ENCODE measurements at places on chromosomes 1 and 21.
A peak's percentile ranks its signal among the peaks of the same experiment; 100 is the strongest.

DNA sequence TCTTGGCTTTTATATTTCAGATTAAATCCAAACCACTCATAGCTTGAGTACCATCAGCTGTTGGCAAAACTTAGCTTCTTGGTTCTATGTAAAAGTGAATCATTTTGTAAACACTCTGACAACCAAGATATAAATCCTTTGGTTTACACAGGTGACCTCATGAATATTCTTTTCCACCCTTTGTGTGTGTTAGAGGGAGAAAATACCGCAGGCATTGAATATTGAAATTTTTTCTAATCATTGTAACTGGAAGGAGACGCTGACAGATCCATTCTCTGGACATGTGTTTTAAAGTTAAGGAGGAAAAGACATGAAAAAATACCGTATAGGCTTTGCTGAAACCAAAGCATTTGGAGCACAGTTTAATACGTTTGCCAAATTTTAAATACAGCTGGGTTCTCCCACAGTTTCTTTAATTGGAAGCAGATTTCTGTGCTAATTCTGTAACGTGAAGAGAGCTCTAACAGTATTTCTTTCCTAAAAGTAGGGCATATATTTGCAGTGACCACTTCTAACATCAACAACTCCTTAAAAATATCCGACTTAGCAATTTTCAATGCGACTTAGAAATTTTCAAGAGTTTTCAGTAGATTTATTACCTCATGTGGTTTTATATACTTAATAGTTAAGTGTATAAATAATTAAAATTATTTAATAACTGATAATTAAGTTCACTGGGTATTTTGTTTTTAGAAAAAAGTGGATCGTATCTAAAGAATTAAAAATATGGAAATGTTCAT is 388.2 kb downstream of the USP25 start:
- DNase-seq, result no peak

- no peak for DNase-seq
Observed at GRCh38 chr21:34630536-34631143, 15.7 kb upstream of the RCAN1 start.

- no peak for DNase-seq
Observed at GRCh38 chr1:230220478-230220877, 153.4 kb downstream of the GALNT2 start.

GRCh38 chr1:221137666-221138065 is 258.4 kb downstream of the HLX start:
- DNase-seq, result no peak

DNA sequence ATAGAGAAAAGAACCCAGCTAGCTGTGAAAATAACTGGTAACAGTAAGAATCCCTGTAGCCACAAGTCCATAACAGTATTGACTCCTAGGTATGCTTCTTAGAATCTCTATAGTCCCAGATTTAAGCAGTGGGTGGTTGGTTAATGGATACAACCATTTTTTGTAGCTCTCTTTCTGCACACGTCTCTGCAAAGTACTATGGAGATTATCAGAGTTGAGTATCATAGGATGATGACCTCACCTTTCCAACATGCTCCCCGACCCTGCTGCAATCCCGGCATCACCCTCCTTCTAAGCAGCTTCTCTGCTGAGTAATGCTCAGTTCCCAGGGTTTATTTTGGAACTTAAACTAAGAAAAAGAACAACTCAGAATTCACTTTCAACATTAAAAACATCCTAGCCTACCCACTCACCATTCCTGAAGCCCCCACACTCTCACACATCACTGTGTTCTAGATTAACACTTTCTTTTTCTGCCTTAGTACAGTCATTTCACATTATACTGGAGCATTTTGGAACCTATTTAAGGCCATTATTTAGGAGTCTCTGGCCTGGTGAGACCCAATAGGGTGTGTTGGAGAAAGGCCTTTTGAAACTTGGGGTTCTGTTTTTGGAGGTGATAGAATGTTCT is 2.7 kb downstream of the MLLT11 start:
- no peak for DNase-seq

- DNase-seq, result no peak
Observed at GRCh38 chr1:246142320-246142893, 364.7 kb downstream of the SMYD3 start.

DNA sequence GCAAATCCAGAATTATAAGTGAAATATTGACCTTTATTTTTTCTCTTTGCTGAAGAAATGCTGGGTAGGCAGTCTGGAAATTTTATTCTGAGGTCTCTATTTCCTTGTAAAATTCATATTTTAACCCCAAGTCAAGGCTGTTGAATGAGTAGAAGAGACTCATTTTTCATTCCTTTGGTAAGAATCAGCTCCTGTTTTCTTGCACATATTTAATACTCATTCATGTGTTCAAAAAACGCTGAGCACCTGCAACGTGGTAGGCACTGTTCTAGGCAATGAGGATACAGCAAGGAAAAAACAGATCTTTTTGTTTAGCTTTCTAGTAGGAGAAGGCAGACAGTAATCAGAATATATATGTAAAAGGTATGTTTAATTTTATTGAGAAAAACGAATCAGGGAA is 1.5 kb downstream of the PRKAA2 start:
- no peak for DNase-seq

DNA sequence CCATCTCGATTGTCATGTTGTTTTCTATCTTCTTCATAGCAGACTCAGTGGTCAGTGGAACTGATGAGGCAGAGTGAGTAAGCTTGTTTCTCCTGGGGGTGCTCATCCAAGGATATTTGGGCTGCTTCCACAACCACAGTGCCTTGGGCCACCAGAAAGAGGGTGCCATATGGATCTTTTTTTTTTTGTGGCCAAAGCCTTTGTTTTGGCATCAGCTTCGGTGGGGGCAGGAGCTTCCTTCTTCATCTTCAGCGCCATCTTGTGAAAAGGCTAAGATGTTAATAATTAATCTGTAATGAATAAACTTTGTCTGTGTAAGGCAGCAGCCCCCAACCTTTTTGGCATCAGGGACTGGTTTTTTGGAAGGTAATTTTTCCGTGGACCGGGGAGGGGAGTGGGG is 6.6 kb upstream of the PLPP3 start:
- DNase-seq, result no peak

DNA sequence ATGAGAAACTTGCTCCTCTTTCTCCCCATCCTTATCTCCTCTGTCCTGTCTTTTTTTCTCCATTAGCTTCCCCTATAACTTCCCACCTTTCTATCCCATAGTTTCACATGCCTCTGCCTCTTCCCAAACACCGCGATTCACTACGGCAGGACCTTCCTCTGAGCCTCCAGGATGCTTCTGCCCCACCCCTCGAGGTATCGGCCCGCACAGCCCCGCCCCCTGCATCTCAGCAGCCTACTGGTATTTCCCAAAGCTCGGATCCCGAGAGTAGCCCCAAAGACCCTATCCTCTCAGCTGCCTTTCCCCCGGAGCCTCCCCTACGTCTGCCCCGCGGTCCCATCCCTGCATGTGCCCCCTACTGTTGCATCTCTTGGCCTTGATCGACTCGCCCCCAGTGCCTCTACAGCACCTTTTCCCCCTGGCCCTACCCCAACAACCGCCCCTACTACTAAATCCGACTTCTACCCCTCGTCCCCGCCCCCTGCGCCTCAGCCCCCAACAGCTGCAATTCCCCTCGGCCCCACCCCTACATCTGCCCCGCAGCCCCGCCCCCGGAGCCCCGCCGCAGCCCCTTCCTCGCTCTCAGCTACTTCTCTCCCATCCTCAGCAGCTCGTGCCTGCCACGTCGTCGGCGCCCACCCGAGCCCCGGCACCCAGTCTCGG is 512 bp downstream of the PIAS3 start:
- peak; percentile 33 for DNase-seq

- no peak for DNase-seq
Observed at GRCh38 chr1:230632273-230632873, 9.9 kb upstream of the COG2 start.

- no peak for DNase-seq
Observed at GRCh38 chr1:103144681-103145080, 36.4 kb upstream of the COL11A1 start.

- no peak for DNase-seq
Observed at GRCh38 chr1:231581859-231582258, 44.7 kb upstream of the DISC1 start.

DNA sequence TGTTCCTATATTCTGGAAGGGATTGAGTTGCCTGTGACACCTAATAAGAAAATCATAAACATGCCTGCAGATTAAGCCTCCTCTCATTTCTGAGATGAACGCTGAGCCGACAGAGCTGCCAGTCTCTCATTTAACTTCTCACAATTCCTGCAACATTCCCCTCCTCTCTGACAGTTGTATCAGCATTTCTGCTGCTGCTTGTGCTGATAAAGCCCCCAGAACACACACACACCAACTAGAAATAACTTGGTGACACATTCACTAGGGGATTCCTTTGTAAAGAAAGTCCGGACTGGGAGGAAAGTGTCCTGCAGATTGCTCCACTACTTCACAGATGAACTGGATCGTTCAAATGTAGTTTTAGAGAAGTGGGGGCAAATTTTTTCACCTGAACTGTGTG is 437.3 kb downstream of the PLA2G4A start:
- no peak for DNase-seq

DNA sequence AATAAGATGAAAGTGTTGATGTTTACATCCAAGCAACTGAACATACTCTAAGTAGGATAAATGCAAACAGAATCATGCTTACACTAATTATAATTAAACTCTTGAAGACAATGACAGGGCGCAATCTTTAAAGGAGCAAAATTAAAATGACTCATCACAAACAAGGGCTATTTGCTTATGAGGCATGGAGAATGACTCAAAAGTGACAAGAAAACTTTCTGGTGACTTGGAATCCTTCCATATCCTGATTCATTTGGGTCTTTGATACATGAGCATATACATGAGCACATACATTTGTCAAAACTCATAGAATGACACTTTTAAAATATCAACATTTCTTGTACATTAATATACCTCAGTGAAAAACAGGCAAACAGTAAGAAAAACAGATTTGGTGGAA is 1632.3 kb downstream of the KCNT2 start:
- DNase-seq, result no peak

DNA sequence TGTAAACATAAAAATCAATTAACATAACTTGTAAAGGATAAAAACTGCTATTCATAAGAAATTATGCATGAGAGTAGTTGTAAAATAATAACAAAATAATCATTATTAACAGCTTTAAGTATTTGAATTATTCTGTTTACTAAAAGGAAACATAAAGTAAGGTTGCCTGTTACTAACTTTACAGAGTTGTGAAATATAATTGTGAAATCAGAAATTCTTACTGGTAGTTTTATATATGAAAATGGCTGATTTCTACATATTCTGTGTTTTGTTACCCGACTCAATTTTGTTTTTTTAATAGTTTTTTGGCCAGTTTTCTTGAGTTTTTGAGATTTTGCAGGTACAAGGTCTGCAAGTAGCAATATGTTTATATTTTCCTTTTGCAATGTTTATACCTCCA is 27.8 kb downstream of the FNBP1L start:
- no peak for DNase-seq

DNA sequence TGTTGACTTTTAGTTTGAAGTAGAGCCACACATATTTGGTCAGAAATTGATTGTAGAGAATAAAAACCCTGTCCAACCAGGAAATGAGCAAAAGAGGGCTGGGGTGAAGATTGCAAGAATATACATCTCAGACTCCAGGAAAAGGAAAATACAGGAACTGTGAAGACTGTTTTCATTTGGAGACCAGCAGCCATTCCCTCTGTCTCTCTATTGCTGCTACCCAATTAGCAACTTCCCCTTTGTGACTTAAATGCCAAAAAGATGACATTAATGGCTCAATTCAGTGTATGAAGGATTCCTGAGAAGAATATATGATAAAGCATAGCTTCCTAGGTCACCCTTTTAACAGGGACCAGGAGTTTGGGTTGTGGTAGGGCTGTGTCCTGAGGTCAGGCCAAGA is 31.6 kb upstream of the CEP350 start:
- DNase-seq, result no peak

DNA sequence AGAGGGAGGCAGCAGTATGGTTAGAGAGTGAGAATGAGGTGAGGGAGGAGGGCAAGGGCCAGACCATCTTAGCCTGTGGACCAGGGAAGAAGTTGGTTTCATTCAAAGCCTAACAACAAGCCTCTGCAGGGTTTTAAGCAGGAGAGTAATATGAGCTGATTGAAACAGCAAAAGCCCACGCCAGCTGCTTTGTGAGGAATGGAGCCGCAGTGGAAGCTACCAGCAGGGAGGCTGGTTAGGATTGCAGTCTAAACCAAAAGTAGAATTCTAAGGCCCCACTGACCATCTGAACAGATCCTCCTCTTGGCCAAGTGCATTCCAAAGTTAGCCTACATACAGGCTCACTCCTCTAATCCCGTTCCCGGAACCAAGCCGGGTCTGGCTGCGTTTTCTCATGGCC is 44.8 kb downstream of the OLFML3 start:
- DNase-seq, result no peak

DNA sequence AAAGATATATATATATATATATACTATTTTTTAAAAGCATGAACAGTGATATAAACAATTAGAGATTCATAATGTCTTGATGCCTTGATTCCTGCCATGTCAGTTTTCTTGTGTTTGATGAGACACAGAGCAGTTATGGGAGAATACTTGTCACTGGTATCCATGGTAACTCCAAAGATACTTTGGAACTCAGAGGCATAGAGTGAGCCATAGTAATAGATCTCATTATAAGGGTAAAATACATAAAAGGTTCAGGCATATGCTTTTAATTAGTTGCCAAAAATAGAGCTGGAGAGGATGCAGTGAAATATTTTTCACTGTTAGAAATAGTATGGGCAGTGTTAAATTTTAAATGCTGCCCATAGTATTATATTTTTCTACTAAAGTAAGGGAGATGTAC is 134.1 kb downstream of the SYT14 start:
- no peak for DNase-seq

DNA sequence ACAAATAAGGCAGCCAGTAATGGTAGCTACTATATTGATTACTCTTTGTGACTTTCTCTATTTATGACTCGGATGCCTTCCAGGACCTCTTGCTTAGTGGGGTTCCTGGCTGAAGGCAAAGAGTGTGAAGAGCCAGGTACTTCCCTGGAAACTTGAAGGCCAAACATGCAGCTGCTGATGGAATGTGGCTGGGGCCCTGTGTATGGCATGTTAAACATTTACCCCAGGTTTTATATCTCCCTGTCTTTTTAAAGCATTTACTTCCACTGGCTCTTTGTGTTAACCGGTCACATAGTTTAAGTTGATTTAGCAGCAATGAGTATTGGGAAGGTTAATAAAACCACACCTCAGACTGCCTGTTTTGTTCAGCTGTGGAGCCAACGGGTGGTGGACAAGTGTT is 45.7 kb upstream of the PAXBP1 start:
- DNase-seq, result no peak

DNA sequence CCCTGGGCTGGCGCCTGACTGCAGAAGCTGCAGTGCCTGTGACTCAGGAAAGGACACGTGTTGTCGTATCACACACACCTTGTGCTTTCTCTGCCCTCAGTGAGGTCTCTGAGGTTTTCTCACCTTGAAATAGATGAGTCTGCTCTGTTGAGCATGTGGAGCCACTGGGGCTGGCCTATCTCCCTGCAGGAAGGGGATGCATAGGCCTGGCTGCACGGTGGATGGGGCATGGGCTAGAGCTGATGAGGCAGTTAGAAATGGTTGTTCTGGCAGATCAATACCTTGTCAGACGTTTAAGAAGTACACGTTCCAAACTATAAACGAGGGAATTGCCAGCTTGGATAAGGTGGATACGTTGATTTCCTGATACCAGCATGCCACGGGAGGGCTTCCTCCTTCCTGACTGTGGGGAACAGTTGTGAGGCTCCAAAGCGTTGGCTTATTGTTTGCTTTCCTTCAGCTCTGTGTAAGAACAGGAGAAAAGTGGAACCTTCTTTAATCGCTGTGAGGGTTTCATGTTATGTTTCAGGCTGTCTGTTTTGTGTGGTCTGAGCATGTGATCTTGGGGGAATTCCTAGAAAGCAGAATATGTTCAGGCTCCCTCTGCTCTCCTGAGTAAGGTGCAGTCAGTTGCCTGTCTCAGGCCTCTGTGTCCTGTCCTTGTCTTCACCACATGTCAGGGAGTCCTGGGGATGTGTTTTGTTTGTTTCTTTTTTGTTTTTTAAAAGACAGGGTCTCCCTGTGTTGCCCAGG is 44.8 kb downstream of the PCNT start:
- DNase-seq, result no peak

Data from stimulated activated CD4-positive, alpha-beta T cell treated with anti-CD3 and anti-CD28 coated beads, Interleukin-1b, Interleukin-23, amount 100 ng/mL, for 1 hour (primary cell).